ENCODE measurements at places on chromosomes 2 and 18. TPM values are rescaled to one million over a fixed set of nuclear protein-coding genes. Genes with fewer than 3 reads are reported as not detected.

COL3A1 gene
- total RNA-seq, result 0.09 TPM

C2orf78 gene
- not detected for total RNA-seq

GPD2 gene
- total RNA-seq, result 38.9 TPM

DNA sequence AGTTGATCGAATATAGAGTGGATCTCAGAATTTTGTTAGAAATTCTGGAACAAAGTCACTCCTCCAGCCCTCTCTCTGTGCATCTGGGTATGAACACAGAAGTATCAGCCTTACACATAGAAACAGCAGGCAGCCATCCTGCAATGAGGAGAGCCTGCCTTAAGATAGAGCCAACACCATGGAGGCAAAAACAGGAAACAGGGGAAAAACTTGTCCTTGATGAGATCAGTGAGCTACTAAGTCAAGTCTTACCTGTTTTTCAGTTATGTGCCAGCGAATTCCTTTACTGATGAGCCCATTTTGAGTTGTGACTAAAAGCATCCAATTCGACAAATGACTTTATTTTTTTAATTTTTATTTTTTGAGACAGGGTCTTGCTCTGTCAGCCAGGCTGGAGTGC is 26.6 kb upstream of the MREG start:
- H3K27me3 ChIP-seq, result no peaks in the 10 kb centered on the region
- H3K4me3 ChIP-seq, result no peak overlapping the region
- no peaks in the 10 kb centered on the region for H3K4me1 ChIP-seq
- H3K36me3 ChIP-seq, result peaks cover 16% of the 10 kb centered on the region
- H3K27ac ChIP-seq, result no peak overlapping the region

DNA sequence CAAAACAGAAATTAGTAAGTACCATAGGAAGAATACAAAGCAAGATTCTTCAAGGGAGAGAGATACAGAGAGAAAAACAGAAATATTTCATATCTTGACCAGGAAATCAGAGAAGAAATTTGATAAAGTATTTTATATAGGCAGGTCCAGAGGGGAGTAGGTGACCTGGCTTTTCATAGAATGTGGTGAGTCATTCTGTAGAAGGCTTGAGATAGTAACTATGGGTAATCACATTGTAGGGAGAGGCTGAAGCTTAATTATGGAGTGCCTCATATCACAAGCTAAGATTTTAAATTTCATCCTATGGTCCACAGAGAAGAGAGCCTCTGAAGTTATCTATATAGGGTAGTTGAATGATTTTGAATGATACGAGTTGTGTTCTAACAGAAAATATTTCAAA is 195.0 kb upstream of the CYRIA start:
- H3K4me3 ChIP-seq, result no peak overlapping the region
- H3K27me3 ChIP-seq, result no peaks in the 10 kb centered on the region
- no peaks in the 10 kb centered on the region for H3K36me3 ChIP-seq
- no peaks in the 10 kb centered on the region for H3K4me1 ChIP-seq
- DNase-seq, result no peak
- H3K27ac ChIP-seq, result no peak overlapping the region

- H3K27ac ChIP-seq, result no peak overlapping the region
- H3K36me3 ChIP-seq, result no peaks in the 10 kb centered on the region
- DNase-seq, result no peak
- no peaks in the 10 kb centered on the region for H3K27me3 ChIP-seq
- no peaks in the 10 kb centered on the region for H3K4me1 ChIP-seq
These were observed 12.7 kb downstream of the GCKR start for GRCh38 chr2:27509326-27509725.

DNA sequence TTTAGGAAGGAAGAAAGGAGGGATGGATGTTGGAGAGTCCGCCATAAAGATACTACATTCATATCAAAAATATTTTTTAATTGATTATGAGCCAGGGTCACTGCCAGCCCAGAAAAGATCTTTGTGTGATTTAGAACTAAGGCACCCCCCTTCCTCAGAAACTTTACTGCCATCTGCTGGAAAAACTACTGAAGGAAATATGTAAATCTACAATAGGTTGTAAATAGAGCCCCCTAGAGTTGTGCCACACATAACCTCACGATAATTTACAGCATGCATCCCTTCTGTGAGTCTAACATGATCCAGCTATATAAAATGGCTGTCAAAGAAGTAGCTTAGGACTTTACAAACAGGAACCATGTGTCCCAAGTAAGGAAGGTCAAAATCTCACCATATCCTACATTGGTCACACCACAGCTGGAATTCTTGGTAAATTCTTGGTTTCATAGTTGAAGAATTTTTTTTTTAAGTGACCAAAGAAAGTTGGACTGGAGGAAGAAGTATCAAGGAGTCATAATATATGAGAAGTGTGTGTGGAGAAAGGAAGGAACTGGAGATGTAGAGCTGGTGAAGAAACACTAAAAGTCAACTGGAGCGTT is 152.5 kb downstream of the CYP26B1 start:
- no peaks in the 10 kb centered on the region for H3K27me3 ChIP-seq
- no peak overlapping the region for H3K27ac ChIP-seq
- no peak overlapping the region for H3K4me3 ChIP-seq
- H3K4me1 ChIP-seq, result no peaks in the 10 kb centered on the region
- no peaks in the 10 kb centered on the region for H3K36me3 ChIP-seq

Data from CD8-positive, alpha-beta memory T cell (primary cell).